ENCODE measurements at places on chromosomes 7 and 10.

DNA sequence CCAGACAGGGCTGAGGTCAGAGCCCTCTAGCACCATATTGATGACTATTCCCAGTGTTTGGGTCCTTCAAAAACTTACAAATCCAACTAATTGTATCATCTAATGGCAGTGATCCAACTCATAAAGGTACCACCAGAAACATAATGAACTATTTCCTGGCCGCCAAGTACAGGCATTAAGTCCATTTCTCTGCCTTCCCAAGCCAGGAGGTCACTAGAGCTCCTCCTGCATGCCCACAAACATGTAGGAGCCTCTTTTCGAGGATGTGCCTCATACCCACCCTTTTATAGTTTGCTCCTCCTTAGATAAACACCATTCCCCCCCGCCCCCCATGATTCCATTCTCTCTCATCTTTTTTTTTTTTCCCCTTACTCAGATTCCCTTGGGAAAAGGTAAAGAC is 91.3 kb downstream of the CHN2 start:
- no peak for DNase-seq

- no peak for DNase-seq
Observed at GRCh38 chr10:85599081-85599480, 767.5 kb downstream of the GRID1 start.

GRCh38 chr7:84568781-84569180 is 374.2 kb upstream of the SEMA3A start:
- DNase-seq: no peak

- no peak for DNase-seq
Observed at GRCh38 chr10:125169915-125170314, 9.6 kb upstream of the CTBP2 start.

GRCh38 chr10:15627617-15628196 is 92.0 kb downstream of the ITGA8 start:
- DNase-seq: no peak

- DNase-seq: no peak
Observed at GRCh38 chr10:43203448-43204041, 63.3 kb downstream of the RASGEF1A start.

DNA sequence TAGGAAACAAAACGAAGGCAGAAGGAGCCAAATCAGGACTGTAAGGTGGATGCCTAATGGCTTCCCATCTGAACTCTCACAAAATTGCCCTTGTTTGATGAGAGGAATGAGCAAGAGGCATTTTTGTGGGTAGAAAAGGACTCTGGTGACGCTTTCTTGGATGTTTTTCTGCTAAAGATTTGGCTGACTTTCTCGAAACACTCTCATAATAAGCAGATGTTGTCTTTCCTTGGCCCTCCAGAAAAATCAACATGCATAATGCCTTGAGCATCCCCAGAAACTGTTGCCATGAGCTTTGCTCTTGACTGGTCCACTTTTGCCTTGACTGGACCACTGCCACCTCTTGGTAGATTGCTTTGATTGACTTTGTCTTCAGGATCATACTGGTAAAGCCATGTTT is 13.5 kb downstream of the PTPN12 start:
- no peak for DNase-seq

- peak; percentile 48 for DNase-seq
Observed at GRCh38 chr10:3624367-3624766, 160.6 kb downstream of the KLF6 start.

DNA sequence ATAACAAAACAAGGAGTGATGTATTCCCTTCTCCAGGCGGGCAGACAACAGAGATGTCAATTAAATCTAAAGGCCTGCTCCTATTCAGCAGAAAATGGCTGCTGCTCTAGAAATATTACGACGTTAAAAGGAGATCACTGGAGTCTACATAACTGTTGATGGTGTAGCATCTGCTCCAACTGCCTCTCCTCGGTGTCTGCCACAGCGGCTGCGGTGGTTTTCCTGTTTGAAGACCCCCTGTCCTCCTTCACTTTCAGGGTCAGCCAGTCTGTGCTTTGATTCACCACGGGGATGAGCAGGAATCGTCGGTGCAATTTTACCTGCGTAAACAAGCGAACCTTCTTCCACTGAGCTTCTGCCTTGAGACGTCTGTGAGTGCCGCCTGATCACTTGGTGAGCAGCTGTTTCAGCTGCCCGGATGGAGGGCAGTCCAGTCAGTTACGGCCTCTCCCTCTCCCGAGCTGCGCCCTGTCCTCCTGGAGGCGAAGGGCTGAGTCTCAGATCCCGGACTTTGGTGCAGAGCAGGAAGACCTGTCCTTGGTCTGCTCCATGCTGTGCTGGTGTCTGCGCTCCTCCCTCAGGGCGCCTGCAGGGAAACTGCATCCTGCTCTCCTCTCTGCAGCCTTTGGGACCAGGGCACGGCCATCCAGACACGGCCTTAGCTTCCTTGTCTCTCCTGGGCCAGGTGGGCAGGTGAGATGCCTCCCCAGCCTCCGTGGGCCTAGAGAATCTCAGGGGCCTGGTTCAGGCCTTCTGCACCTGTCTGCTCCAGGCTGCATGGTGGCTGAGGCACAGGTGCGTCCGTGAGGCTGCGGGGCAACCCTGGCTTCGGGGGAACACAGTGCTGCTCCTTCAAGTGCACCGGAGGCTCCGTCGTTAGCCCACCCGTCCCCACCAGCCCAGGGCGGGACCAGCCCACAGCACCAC is 326.6 kb downstream of the ADARB2 start:
- no peak for DNase-seq

DNA sequence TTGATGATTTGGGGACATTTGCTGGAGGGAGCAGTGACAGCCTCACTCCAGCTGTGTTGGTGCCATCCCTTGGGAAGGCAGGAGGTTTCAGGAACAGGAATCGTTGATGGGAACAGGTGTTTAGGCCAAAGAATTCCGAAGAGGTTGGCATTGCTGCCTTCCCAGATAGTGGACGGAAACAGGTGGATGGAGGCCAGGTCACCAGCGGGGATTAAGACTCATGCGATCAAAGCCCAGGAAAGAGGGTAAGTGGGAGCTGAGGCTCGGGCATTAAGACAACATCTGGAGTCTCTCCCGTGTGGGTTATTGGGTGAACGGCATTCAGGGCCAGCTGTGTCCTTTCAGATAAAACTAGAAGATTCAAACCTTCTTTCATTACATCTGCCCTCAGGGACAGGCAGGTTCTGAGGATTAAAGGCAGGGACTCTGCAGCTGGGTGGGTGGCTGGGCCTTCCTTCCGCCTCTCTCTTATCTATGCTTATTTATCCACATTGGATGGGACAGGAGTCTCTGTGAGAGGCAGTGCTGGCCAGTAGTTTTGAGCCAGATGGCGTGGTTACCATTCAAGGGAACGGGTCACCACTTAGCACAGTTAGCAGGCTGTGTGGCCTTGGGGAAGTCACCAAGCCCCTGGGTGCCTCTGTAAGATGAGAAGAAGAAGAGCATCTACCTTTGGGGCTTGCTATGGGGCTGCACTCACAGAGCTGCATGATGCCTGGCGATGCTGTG is 67.6 kb downstream of the INSIG1 start:
- DNase-seq: no peak

- DNase-seq: no peak
Observed at GRCh38 chr7:41110186-41110585, 592.7 kb downstream of the INHBA start.

DNA sequence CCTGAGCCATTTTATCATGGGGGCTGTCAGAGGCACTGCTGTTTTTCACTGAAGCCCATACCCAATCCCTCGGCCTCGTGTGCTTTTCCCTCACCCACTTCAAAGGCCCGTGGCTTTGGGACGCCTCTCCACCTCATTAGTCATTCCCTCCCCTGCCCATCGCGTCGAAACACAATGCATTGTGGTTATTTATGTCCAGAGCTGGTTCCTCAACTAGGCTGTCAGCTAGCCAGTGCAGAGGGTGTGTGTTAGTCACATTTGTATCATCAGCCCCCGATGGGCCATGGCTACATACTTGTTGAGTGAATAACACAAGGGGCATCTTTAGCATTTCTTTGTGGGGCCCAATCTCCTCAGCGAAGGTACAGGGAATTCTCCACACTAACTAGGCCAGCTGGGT is 3.8 kb upstream of the CRCP start:
- DNase-seq: no peak

- DNase-seq: no peak
Observed at GRCh38 chr7:77923419-77923818, 124.8 kb downstream of the PHTF2 start.

GRCh38 chr7:155848691-155849669 is 36.7 kb upstream of the SHH start:
- DNase-seq: no peak

DNA sequence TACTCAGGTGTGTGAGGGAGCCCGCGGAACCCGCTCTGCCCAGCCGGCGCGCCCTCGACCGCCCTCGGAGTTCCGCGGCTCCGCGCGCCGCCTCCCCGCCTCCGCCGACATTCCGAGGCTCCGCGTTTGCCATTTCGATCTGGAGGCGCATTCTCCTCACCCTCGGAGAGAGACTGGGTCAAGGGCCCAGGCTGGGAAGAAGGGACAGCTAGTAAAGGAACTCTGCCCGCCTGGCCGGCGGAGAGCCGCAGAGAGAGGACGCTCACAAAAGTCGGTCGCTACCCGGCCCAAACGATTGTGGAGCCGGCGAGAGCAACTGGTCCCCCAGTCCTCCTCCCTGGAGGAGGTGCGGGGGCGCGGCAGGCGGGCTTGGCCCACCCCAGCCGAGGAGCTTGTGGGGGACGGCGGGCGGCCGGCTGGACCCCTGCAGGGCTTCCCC is 74.5 kb upstream of the LEP start:
- no peak for DNase-seq

DNA sequence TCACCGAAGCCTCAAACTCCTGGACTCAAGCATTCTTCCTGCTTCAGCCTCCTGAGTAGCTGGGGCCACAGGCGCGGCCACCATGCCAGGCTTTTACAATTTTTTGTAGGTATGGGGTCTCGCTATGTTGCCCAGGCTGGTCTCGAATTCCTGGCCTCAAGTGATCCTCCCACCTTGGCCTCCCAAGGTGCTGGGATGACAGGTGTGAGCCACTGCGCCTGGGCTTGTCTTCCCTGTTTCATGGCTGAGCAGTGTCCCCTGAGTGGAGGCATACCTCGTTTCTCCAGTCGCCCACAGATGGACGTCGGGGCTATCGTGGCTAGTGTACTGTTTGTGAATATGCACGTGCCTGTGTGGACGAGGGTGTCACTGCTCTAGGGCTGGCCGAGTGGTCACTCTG is 11.3 kb downstream of the INPP5A start:
- no peak for DNase-seq

DNA sequence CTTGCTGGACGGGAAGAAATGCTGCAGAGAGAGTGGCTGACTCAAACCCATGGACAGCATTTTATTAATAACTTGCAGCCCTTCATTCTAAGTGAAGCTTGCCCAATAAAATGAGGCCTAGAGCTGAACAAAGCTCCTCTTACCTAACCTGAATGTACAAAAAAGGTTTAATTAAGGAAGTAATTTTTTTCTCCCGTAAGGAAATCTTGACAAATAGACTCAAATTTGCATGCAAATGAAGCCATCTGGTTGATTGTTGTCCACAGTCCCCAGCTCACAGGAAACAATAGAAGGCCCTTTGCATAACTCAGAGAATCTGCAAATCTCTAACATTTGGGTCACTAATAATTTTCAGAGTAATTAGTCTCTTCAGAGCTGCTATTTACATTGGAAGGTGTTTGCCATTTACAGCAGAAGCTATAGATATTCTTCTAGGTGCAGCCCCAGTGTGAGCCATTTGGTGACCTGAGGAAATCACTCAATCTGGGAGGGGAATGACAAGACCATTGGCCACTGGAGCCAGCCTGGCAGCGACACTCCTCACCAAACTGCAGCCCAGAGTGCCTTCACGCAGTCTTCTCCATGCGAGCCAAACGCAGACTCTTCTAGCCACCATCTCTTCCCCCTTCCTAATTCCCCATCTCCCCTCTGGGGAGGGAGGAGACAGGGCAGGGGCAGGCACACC is 483.0 kb upstream of the C7orf33 start:
- DNase-seq: no peak

DNA sequence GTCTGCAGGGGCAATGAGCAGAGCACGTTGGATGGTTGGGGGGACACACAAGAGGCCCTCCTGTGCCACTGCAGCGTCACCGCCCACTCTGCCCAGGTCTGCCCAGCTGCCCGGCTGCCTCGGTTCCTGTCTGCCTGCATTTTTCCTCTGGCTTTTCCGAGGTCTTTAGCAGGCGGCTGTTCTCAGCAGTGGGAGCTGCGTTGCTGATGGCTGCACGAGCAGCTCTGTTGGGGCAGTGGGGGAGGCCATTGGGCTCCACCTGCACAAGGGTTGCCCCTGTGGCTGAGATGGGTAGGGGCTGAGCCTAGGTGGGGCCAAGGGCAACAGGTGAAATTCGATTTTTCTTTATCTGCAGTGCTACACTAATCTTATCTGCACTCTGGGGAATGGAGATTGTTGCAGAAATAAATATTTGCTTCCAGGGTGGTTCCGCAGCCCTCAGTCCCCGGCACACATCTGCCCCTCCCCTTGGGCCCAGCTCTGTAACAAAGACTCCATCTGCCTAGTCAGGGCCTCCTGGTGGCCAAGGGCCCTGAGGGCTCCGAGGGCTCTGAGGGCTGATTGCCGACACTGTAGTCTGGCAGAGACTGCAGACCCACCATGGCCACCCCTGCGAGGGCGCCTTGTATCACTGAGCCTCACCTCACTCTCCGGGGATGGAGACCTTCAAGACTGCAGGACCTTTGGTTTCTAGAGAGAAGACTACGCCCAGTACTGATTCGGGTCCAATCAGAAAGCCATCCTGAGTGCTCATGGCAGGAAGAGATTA is 141.7 kb upstream of the SHH start:
- no peak for DNase-seq

GRCh38 chr7:141043616-141044015 is 28.9 kb upstream of the MRPS33 start:
- no peak for DNase-seq

GRCh38 chr7:38160003-38160571 is 18.0 kb upstream of the STARD3NL start:
- no peak for DNase-seq

DNA sequence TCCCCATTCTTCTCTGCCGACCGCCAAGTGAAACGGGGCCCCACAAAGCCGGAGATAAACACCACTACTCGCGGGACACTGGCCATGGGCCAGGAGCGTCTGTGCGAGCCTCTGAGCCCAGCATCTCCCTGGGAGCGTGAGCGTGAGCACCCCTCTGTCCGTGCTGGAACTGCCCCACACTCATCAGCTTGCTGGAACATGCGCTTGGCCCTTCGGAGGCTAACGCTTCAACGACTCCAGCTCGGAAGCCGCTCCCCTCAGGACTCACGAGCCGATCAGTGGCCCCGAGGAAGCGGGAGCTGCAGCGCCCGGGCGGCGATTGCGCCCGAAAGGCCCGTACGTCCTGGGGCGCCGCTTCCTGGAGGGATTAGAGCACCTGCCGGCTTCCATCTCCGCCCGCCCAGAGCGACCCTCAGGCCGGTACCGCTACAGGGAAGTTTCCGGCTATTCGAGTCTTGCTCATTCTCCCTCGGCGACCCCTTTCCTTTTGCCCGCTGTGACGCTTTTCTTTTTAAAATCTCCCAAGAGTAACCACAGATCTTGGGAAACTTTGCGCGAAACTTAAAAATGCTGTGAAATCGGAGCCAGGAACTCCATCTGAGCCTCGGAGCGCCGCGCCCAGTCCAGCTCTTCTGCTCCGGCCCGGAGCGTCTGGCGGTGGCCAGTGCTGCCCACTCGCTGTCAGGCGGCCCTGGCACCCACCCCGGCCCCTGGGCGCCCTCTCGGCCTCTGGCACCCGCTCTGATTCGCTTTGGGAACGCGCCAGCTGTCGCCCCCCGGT is 1.0 kb downstream of the TLL2 start:
- no peak for DNase-seq
